ENCODE measurements at places on chromosomes 5 and 9. TPM values are rescaled to one million over a fixed set of nuclear protein-coding genes. Genes with fewer than 3 reads are reported as not detected.

Gene C7
- 3.1 TPM for total RNA-seq

Gene IQGAP2
- 2.7 TPM for total RNA-seq

Gene DAB2
- total RNA-seq, result 22.3 TPM

Gene EQTN
- total RNA-seq, result 1.0 TPM

Gene CCL21
- not detected for total RNA-seq

Gene SLC4A9
- 0.66 TPM for total RNA-seq

Gene GMCL2
- not detected for total RNA-seq

Gene CDX1
- not detected for total RNA-seq

Gene TMEM171
- total RNA-seq, result 2.5 TPM

Gene WDR38
- not detected for total RNA-seq

Gene CYLC2
- not detected for total RNA-seq

Gene ANKRD31
- total RNA-seq, result 0.97 TPM

Gene FRMD3
- 9.2 TPM for total RNA-seq

Gene LCN2
- total RNA-seq, result not detected

Gene SLC25A46
- 83.4 TPM for total RNA-seq

Gene HOMER1
- 51.6 TPM for total RNA-seq

Gene OR13D1
- not detected for total RNA-seq

Gene SOX30
- 0.32 TPM for total RNA-seq

Gene NUDT2
- 16.8 TPM for total RNA-seq

Gene BTNL9
- total RNA-seq, result 42.4 TPM

Gene SPATA31A3
- not detected for total RNA-seq

Gene PCDHAC2
- 33.3 TPM for total RNA-seq

Gene SHOC1
- not detected for total RNA-seq

Gene ESM1
- not detected for total RNA-seq

Gene GABRA6
- total RNA-seq, result 2.2 TPM

Gene CDKN2B-AS1
- total RNA-seq, result 3.6 TPM

Gene CENPH
- total RNA-seq, result 1.8 TPM

Gene ANKRD20A1
- total RNA-seq, result 47.0 TPM

Gene ABCA1
- total RNA-seq, result 17.6 TPM

Gene FABP6
- total RNA-seq, result 11.7 TPM

Gene CNTFR
- total RNA-seq, result 55.2 TPM

Gene TTLL11
- 68.9 TPM for total RNA-seq

Gene ZNF879
- total RNA-seq, result 6.6 TPM

Gene ADAMTS12
- total RNA-seq, result 0.33 TPM

Gene TSSK1B
- not detected for total RNA-seq

Gene LMX1B
- not detected for total RNA-seq

Gene TOR4A
- total RNA-seq, result 1.2 TPM

Gene COL15A1
- total RNA-seq, result 1.7 TPM

Gene PLEKHG4B
- 0.57 TPM for total RNA-seq

Gene SPATA31C1
- total RNA-seq, result 0.56 TPM

Gene OBP2B
- total RNA-seq, result not detected

Gene NUTM2F
- total RNA-seq, result not detected

Gene TICAM2
- 5.1 TPM for total RNA-seq

Gene CDH18
- 66.7 TPM for total RNA-seq

Gene RLN2
- total RNA-seq, result not detected

Gene BNC2
- total RNA-seq, result 5.3 TPM

Gene TAF1L
- not detected for total RNA-seq

Gene YTHDC2
- 48.9 TPM for total RNA-seq
